ENCODE measurements at places on chromosomes 4 and X. TPM values are rescaled to one million over a fixed set of nuclear protein-coding genes. Genes with fewer than 3 reads are reported as not detected.

GRCh38 chr4:111676533-111676932, 468.7 kb upstream of the FAM241A start:
- no peak for DNase-seq

GRCh38 chrX:75544786-75545185, 21.9 kb upstream of the ZDHHC15 start:
- no peak for DNase-seq

DNA sequence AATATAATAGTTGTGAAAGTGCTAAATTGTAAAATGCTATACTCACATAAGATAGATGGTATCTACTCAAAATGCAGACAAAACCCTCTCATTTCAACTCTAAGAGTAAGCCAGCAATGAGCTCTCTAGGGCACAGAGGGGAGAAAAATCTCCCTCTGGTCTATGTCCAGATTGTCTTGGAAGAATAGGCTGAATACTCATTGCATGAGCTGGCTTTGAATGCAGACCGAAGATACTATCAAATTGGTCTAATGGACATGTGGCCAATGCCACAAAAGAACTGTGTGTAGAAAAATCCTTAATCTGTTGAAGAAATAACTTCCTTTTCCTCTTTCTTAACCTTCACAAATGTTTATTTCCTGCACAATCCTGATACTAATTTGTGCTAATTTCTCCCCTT, 3.5 kb downstream of the ZXDA start:
- DNase-seq = no peak

DNA sequence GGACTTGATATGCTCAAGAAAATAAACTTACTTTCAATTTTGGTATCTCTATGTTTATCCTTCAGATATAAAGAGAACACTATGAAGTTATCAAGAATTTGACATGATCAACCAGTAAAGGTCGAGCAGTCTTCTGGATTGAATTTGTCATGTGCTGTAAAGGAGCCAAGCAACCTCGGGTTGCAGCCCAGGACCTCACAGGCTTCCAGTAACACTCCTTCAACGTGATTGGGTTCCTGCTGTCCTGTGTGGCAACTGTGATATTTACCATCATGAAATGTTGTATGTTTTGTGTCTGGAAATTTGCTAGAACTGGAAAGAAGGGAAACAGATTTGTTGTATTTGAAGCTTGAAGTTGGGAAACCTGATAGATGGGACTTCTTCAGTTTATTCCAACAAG, 52.0 kb upstream of the UGT2B7 start:
- DNase-seq = no peak

- DNase-seq = no peak
These were observed 720.9 kb downstream of the FSTL5 start for GRCh38 chr4:161442921-161443320.

DNA sequence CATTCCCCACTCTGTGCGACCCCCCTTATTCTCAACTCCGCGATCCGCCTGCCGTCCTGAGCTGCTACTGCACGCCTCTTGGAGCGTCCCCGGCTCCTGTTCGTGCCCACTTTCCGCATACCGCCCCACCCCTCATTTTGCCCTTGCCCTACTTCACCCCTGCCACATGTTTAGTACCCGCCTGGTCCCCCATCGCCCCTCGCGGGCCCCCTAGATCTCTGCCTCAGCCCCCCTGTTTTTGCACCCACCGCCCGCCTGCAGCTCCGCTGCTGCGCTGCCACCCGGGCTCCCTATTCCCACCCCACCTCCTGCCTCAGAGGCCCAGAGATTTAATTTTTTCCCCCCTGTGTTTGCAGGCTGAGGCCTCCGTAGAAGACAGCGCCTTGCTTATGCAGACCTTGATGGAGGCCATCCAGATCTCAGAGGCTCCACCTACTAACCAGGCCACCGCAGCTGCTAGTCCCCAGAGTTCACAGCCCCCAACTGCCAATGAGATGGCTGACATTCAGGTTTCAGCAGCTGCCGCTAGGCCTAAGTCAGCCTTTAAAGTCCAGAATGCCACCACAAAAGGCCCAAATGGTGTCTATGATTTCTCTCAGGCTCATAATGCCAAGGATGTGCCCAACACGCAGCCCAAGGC, 1.4 kb downstream of the MAGED1 start:
- DNase-seq = peak; percentile 38

GPR50 gene
- not detected for total RNA-seq
